ENCODE measurements at places on chromosomes 11 and 22.
A peak's percentile ranks its signal among the peaks of the same experiment; 100 is the strongest.

- peak; percentile 19 for DNase-seq
Measured at GRCh38 chr11:19711911-19712280, 741 bp upstream of the NAV2 start.

- DNase-seq = no peak
Measured at GRCh38 chr11:8055836-8056526, 25.0 kb upstream of the TUB start.

DNA sequence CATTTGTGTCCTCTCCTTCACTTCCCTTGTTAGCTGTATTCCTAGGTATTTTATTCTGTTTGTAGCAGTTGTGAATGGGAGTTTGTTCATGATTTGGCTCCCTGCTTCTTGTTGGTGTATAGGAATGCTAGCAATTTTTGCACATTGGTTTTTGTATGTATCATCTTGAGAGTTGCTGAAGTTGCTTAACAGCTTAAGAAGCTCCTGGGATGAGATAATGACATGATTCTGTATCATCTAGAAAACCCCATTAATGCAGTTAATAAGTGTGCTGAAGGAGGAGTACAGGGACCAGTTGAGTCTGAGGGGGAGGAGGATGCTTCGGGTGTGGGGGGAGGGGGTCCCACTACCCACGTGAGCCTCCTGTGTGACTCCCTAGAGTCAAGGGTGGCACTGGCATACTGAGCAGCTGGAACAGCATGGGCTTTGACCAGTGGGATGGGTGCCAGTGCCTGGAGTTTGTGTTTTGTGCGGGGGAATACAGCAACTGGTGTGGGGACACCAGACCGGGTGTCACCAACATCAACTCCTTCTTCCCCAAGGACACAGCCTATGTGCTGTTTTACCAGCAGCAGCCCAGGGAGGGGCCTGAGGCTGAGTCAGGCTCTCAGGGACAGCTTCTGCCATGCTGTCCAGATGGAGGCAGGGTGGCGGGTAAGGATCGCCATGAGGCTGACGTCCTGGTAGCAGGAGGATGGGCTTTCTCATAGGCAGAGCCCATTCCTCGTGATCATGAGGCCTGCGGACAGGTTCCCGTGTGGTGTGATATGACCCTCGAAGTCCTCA lies 24.1 kb downstream of the USP35 start:
- DNase-seq = no peak

- DNase-seq = peak; percentile 64
Measured at GRCh38 chr11:61776561-61777075, 15.8 kb downstream of the TMEM258 start.

DNA sequence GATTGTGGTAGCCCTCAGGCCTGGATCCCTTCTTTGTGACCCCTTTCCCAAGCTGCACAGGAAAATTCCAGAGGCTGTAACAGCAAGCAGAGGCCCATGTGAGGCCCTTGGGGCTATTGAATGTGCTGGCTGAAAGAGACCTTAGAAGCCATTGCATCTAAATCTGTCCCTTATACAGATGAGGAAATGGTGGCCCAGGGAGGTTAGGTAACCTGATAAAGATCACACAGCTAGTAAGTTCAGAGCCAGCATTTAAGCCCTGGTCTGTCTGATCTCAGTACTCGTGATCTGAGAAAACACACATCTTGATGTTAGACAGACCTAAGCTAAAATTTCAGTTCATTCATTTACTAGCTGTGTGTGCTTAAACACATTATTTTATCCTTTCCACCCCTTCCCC lies 115.9 kb upstream of the TBCEL start:
- DNase-seq = no peak

- DNase-seq = no peak
Measured at GRCh38 chr11:81497202-81497804, 1236.4 kb downstream of the FAM181B start.

DNA sequence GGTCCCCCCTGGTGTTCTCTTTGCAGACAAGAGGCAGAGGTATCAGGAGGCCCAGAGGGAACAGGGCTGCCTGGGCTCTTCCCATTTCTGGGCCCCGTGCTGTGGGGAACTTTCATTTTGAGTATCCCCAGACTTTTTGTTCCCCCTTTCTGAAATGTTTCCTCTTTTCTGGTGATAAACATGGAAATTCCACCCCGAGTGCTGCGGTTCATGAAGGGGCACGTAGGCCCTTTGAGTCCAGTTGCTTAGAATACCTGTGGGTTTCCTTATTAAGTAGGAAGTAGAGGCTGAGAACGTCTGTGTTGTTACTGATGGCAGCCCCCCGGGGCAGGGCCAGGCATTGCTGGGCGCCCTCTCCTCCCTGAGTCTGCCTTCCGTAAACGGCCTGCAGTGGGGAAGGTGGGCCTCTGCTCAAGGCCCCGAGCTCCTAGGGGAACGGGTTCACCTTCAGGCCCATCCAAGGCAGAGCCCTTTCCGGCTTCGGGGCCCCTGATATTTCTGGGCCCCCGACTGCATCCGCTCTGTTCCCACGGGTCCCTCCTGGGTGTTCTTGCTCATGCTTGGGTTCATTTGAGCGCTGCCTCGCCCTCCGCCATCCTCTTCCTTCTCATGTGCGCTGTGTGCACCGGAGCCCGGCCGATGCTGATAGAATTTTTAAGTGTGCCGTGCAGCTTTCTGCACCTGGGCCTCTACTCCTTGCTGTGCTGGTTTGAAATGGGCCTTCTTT lies 12.0 kb downstream of the TBC1D22A start:
- DNase-seq = peak; percentile 29

GRCh38 chr22:50526834-50527801 lies 1.7 kb upstream of the SCO2 start:
- peak; percentile 47 for DNase-seq

- DNase-seq = no peak
Measured at GRCh38 chr11:96303064-96303463, 39.9 kb downstream of the MAML2 start.

- DNase-seq = peak; percentile 29
Measured at GRCh38 chr11:31106968-31107576, 262.5 kb downstream of the DCDC1 start.

GRCh38 chr11:93169950-93170561 lies 27.7 kb downstream of the SLC36A4 start:
- no peak for DNase-seq

- DNase-seq = no peak
Measured at GRCh38 chr11:113907681-113908080, 3.1 kb downstream of the HTR3B start.

DNA sequence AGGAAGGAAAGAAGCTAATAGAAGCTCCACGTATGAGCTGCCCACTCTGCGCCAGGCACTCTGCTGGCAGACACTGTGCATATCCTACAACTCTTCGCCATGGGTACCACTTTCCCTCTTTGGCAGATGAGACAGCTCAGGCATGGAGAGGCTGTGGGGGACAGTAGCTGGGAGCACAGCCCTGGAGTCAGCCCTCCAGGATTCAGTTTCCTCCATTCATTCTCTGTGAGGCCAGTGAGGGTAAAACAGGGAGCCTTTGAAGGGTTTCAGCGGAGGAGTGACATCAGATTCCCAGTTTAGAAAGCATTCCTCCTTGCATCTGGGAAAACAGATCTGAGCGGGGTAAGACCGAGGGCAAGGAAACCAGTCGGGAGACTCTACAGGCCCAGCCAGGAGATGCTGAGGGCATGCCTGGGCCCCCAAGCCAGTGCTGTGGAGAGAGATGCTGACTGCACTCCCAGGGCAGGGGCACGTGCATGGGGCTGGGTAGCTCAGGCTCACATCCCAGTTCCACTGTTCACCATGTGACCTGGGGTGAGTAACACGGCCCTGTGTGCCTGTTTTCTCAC lies 58.3 kb upstream of the EMID1 start:
- DNase-seq = no peak

- DNase-seq = no peak
Measured at GRCh38 chr11:68200639-68201038, 12.5 kb downstream of the KMT5B start.

DNA sequence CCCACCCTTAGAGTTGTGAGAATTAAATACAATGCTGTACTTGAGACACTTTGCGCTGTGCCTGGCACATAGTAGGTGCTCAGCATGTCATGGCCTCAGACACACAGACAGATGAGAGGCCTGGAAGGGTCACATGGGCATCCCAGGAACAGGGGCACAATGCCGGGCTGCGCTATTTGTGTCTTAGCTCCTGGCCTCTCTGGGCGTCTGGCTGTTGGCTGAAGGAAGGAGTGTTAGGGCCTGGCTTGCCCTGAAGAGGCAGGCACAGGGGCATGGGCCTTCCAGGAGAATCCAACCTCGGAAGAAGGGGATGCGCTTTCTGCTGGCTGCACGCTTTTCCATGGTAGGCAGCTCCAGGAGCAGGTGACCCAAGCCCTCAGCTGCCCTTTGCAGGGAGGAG lies 41.4 kb downstream of the ST14 start:
- DNase-seq = no peak

DNA sequence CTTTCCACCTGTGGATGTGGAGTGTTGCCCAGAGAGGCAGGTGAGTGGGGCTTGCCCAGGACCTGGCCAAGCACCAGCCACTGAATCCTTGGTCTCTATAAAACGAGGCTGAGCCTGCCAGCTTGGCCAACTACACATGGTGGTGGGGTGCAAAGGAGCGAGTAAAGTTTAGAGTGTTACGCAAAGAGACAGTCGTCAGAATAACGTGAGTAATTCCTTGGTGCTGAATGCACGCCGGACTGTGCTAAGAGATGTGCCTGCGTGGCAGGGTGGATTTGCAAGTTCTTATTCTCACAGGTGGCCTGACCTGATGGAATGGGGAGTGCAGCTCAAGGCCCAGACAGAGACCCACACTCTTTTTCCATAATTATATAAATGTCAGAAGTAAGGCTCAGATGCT lies 88.6 kb upstream of the B3GAT1 start:
- DNase-seq = no peak

DNA sequence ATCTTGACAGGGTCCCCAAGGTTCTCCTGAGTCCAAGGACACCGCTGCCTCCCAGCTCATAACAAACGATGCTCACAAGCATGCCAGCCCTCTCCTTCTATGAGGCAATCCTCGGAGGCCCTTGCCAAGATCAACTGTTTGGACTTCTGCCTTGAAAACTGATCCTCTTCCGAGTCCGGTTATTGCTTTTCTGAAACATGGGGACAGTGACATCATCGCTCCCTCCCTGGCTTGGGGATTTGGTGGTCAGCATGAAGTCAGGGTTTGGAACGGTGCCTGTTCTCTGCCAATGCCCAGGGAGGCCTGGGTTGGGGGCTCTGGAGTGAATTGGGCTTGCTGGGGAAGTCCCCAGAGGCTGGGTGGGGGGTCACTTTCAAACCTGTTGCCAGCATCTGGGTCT lies 149.3 kb downstream of the FBXO7 start:
- DNase-seq = no peak

DNA sequence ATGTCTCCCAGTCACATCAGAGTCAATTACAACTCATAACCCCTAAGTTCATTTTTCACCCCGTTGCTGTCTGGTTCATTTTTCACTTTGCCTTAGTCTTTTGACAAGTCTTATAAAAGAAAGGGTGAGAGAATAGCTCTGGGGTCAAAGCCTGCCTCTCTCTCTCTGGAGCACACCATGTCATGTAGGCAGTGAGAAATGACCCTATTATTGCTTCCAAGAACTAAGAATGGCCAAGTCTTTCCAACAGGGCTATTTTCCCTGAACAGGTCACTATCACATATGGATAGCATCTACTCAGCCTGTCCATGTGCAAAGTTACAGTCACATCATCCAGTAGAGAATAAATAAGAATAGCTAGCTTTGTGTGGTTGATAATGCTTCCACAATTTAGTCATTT lies 655.5 kb upstream of the LRRC4C start:
- DNase-seq = no peak
